ENCODE measurements at places on chromosomes 1 and 21.

DNA sequence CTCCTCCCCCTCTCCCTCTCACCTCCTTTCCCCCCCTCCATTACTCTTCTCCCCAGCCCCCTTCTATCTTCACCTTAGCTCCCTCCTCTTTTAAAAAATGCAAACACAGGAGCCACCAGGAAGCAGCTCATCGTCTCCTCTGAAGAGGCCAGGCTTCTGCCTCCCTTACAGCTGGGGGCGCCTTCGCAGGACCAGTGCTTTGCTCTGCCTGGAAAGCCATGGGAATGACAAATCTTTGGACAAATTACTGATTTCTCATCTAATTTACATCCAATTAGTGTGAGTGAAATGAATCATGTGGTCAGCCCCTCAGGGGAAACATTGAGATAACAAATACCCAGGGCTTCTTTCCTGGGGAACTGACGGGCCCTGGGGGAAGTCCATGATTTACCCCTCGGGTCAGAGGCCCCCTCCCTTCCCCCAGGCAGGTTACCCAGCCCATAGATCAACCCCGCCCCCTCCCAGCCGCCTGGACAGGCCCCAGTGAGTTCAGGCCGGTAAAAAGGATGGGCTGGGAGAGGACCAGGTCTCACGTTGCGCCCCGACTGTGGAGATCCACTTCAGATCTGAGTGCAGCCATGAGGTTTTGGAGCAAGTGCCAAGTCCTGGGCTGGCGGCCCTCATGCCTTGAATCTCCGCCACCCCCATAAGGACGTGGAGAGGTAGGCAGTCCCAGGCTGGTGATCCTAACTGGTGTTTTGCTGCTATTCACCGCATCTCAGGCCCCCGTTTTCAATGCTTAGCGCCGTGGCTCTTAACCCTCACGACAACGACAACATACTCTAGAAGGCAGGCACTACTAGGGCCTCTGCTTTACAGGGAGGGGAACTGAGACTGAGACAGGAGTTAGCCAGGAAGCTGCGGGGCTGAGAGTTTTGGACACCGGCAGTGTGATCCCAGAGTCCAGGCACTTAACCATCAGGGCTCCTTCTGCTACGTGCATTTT lies 300.8 kb downstream of the RRAGC start:
- DNase-seq, result no peak

- DNase-seq, result no peak
These were observed 17.3 kb downstream of the CA6 start for GRCh38 chr1:8962812-8963530.

- no peak for DNase-seq
These were observed 1529.3 kb upstream of the TPTE start for GRCh38 chr21:8991968-8992621.

- peak; percentile 31 for DNase-seq
These were observed 66.4 kb upstream of the BTG3 start for GRCh38 chr21:17679002-17679600.

DNA sequence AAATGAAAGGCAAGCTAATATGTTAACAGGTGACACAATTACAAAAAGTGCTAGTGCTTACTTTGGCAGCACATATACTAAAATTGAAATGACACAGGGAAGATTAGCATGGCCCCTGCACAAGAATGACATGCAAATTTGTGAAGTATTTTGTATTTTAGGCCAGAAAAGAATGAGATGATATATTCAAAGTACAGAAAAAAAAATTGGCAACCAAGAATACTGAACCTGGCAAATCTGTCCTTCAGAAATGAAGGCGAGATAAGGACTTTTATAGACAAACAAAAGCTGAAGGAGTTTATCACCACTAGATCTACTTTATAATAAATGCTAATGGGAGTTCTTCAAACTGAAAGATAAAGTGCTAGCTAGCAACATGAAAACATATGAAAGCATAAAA lies 350.0 kb upstream of the POU3F1 start:
- DNase-seq, result no peak

GRCh38 chr1:44524655-44525500 lies 119.8 kb downstream of the RNF220 start:
- DNase-seq, result no peak

DNA sequence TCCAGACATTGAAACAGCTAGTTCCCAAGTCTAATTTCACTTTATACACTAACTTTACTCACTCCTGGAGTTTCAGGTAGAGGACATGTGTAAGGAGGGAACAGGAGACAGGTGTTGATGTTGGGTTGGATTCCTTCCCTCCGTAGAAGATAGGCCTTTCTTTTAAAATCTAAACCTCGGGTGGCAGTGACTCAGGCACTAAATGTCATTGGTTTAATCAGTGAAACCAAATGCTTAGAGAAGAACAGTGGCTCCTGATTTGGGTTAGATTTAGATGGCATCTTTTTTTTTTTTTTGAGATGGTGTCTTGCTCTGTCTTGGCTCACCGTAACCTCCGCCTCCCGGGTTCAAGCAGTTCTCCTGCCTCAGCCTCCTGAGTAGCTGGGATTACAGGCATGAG lies 7.2 kb downstream of the CAP1 start:
- no peak for DNase-seq

DNA sequence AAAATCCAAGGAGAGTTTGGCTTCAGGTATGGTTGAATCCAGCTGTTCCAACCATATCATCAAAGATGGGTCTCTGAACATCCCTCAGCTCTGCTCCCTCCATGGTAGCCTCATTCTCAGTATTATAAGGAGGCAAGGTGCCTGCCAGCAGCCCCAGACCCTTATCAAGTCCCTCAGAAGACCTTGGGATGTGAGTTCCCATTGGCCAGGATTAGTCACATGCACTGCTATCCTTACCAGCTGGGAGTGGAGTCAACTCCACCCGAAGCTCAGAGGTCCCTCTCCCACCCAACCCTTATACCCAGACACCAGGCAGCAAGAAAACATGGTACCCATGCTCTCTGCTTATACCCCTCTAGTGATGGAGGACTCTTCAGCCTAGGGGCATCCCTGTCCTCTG lies 153.7 kb upstream of the ZBTB40 start:
- no peak for DNase-seq

GRCh38 chr1:86502721-86503405 lies 34.1 kb downstream of the CLCA1 start:
- DNase-seq, result no peak

GRCh38 chr1:53378061-53378460 lies 50.2 kb upstream of the LRP8 start:
- no peak for DNase-seq

- no peak for DNase-seq
These were observed 27.3 kb downstream of the ZBTB8OS start for GRCh38 chr1:32622806-32623681.

- DNase-seq, result no peak
These were observed 23.4 kb downstream of the DMAP1 start for GRCh38 chr1:44236490-44237272.

- DNase-seq, result peak; percentile 8
These were observed 30.5 kb downstream of the KRTAP10-1 start for GRCh38 chr21:44509539-44509938.

GRCh38 chr1:116006486-116006964 lies 30.2 kb downstream of the SLC22A15 start:
- DNase-seq, result no peak

GRCh38 chr21:45443595-45444181 lies 38.7 kb downstream of the COL18A1 start:
- DNase-seq, result no peak

DNA sequence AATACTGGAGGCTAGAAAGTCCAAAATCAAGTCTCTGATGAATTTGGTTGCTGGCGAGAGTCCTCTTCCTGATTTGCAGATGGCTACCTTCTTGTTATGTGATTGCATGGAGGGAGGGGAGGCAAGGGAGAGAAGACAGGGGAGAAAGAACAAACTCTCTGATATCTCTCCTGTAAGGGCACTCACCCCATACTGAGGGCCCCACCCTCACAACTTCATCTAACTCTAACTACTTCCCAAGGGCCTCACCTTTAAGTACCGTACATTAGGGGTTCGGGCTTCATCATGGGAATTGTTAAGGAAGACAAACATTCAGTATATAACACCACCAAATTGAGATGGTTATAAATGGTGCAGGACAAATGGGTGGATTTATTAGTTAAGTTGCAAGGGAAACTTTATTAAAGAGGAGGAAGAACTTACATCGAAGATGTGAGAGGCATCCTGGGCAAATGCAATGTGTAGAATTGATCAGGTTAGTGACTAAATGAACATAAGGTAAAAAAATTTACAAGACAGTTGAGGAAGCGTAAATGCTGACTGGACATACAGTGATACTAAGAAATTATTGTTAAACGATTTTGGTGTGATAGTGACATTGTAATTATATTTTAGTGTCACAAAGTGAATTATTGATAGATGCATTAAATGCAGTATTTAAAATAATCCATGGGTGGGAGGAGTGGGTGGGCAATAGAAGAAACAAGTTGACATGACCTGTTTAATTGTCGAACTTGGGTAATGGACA lies 10.6 kb downstream of the OR2B11 start:
- no peak for DNase-seq

DNA sequence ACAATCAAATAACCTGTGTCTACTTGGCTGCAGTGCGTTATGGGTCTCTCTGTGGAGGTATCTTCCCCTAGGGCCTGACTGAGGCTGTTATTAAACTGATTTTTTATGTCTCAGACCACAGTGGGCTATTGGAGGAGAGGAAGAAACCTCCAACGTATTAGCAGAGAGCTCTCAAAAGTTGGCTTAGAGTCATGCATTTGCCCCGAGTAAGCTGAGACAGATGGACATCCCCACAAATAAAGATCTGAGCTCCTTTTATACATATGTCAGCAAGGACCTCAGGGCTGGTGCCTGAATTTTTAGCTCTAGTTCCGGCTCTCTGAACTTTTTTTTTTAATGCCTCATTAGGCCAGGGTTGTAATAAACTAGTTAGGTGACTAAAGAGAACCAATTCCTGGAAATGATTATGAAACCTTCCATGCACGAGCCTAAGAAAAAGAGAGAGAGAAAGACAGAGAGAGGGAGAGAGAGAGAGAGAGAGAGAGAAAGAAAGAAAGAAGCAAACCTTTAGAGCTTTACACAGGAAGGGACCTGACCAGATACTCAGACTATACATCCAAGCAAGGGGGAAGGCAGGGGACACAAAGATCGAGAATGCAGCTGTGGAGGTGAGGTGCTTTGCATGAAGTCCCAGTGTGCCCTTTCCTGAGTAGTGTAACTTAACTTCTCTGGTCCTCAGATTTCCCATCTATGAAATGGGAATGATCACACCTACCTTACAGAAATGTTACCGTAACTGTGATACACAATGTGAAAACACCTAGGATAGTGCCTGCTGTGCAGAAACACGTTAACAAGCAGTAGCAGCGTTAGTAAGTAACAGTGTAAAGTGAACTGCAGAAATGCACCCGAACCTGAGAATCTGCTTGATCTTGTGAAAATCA lies 8.4 kb upstream of the PIGR start:
- no peak for DNase-seq

DNA sequence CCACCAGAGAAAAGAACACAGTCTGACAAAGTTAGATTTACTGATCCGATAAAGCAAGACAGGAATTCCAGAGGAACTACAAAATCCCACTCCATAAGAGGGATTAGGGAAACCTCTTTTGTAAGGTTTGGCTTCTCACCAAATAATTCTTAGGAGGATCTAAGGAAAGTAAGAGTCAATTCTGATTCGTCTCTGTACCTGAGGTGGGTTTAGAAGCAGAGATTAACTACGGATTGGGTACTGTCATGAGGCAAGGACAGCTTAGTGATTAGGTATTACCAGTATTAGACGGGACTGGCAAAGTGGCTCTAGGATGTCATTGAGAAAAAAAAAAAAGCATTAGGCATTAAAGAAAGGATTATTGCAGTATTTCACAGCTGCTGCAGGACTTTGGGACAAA lies 371.7 kb upstream of the BRINP3 start:
- no peak for DNase-seq

DNA sequence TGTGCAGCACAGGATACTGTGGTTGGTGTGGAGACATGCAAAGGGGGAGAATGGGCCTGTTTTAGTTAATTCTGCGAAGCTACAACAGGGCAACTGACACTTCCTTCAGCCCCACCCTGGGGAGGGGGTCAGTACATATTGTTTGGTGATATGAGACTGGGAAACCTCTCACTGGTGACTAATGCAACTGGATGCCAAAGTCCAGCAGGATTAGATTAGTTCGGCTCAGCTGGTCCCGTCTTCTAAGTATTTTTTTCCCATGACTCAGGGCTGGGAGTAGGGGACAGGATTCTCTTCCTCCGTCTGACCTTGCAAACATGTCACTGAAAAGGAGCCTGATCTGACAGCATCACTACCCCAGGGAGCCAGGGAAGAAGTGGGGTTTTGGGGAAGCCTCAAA lies 43.0 kb downstream of the PLXNA2 start:
- DNase-seq, result no peak

- DNase-seq, result no peak
These were observed 1.2 kb upstream of the RIIAD1 start for GRCh38 chr1:151720125-151720524.

DNA sequence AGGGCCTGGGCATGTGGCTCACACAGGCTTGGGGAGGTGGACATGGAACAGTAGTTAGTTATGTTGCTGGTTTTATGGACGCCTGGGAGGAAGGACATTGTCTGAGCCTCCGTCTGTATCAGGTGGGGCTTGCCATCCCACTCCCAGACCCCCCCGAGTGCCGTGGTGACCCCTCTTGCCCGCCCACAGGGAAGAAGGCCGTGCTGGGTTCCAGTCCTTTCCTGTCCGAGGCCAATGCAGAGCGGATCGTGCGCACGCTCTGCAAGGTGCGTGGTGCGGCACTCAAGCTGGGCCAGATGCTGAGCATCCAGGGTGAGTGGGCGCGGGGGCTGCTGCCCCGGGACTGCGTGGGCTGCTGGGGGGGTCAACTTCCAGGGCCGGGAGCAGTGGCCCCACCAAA lies 41.7 kb downstream of the COQ8A start:
- DNase-seq, result no peak
